ENCODE measurements at places on chromosomes 6 and 20.

DNA sequence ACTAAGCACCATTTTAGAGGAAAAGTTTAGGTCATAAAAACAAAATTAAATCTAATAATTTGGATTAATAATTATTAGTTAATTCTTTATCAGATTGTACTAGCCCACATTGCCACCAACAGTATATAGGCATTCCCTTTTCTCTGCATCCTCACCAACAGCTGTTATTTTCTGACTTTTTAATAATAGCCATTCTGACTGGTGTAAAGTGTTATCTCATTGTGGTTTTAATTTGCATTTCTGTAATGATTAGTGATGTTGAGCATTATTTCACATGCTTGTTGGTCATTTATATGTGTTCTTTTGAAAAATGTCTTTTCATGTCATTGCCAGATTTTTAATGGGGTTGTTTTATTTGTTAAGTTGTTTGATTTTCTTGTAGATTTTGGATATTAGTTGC is 319.1 kb upstream of the SYNCRIP start:
- DNase-seq = no peak

GRCh38 chr6:5046430-5046829 is 38.7 kb upstream of the PPP1R3G start:
- no peak for DNase-seq

GRCh38 chr6:20411953-20412681 is 10.4 kb downstream of the E2F3 start:
- DNase-seq = no peak

- no peak for DNase-seq
Observed at GRCh38 chr6:21654361-21654760, 60.8 kb downstream of the SOX4 start.

DNA sequence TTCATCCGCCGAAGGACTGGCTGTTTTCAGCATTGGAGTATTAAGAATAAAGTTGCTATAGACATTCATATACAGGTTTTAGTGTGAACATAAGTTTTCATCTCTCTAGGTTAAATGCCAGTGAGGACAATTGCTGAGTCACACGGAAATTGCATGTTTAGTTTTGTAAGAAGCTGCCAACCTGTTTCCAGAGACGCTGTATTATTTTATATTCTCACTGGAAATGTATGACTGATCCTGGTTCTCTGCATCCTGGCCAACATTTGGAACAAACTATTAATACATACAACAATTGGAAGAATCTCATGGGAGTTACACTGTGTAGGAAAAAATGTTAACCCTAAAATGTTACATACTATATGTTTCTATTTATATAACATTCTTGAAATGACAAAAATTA is 16.7 kb upstream of the TGM6 start:
- DNase-seq = no peak

DNA sequence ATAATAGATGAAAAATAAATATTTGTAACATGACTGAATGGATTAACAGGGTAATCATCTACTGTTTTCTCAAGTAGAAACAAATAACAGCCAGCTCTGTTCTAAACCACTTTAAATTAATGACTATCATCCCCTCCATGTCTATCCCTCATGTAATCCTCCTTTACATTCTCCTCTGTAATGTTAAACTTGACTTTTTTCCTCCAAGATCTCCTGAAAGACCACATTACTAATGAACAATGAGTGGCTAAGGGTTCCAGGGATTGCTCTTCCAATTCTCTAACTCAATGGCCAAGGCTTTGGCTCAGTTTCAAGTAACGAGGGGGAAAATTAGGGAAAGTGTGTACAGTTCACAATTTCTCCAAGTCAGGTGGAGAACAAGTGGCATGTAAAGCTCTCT is 37.6 kb upstream of the FBXL4 start:
- no peak for DNase-seq

DNA sequence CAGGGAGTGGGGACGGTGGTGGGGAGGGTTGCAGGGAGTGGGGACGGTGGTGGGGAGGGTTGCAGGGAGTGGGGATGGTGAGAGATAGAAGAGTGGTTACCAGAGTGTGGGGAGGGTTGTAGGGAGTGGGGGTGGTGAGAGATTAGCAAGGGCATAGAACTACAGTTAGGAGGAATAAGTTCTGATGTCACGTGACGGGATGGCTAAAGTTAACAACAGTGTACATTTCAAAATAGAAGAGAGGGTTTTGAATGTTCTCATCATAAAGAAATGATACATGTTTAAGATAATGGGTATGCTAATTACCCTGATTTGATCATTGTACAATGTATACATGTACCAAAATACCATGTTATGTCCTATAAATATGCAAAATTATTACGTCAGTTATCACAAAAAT is 57.6 kb upstream of the FRMD1 start:
- DNase-seq = no peak

- DNase-seq = no peak
Observed at GRCh38 chr20:10940941-10941340, 267.1 kb upstream of the JAG1 start.

GRCh38 chr6:35780719-35781118 is at the start of gene CLPSL1:
TSS of gene CLPSL1 (plus strand) at chr6:35781019. CDS start at chr6:35781111, 92 bp downstream.
- DNase-seq = no peak

GRCh38 chr20:47117773-47118172 is 223.1 kb downstream of the EYA2 start:
- DNase-seq = no peak

GRCh38 chr6:42142118-42142835 is at the start of gene C6orf132:
TSS of gene C6orf132 (minus strand) at chr6:42142620. CDS start at chr6:42142444, 176 bp downstream.
- peak; percentile 28 for DNase-seq

GRCh38 chr20:52746770-52747169 is 225.4 kb upstream of the TSHZ2 start:
- no peak for DNase-seq

GRCh38 chr6:134680433-134680832 is 269.5 kb downstream of the ALDH8A1 start:
- DNase-seq = no peak

DNA sequence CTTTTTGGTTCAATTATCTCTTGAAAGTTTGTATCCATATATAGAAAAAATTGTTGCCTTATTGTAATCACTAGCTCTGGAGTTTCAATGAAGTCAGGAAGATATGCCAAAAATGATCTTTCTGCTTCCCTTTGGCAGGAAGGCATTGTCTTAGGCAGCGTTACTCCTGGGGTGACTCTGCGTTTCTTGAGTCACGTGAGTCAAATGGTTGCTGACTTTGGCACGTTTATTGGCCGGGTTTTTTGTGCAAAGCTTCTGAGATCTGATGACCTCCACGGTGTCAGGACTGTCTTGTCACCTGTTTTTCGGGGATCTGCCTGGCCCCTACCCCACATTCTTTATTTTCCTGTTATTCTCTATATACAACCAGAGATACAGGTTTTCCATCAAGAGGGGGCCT is 10.4 kb downstream of the PHACTR3 start:
- DNase-seq = no peak

DNA sequence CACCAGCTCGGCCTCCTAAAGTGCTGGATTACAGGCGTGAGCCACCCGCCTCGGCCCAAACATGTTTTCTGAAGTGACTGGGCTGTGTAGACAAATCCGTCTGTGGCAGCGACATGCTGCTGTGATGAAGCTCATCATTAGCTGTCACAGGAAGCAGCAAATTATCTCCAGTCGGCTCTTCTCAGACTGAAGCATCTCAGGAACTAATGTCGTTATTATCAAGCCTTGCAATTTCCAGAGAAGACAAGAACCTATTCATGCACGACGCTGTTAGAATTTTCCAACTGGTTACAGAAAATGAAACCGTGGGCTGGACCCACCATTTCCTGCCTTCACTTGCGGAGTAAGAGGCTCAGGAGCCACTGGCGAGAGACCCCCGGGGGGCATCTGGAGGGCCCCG is 17.1 kb upstream of the NTSR1 start:
- no peak for DNase-seq

DNA sequence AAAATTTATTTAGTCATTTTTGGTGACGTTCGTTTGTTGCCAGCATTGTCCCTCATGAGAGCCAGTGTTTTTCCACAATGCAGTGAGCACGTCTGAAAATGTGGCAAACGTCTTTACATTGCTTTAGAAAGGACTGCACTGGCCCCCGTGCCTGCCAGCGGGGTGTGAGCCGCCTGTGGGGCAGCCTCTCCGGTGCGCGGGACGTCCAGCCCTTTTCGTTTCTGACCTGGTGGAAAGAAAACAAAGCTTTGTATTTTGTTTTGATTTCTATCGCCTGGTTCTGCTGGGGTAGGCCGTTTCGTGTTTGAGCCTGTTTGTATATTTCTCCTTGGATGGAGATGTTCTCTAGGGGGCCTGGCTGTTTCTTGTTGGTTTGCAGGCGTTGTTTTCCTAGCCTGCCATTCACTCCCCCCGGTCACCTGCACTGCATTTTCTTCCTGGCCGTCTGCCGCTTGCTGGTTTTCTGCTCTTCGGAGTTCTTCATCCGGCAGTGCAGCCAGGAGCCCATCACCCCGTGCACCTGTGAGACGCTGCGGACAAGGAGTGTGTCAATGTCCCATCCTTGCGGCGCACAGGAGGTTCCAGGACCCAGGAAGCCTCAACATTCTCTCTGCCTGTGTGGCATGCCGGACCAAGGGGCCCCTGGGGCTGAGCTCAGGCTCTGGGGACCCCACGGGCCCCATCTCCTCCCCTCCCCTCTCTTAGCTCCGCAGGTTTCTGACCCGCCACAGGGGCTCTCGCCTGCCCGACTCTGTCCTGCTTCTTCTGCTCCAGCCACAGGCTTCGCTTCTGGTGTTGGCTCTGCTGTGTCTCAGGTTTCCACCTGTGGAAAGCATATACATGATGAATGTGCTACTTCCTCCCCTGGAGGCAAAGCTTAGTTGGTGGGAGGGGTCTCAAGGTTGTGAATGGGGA is 100.5 kb downstream of the CDH4 start:
- no peak for DNase-seq

DNA sequence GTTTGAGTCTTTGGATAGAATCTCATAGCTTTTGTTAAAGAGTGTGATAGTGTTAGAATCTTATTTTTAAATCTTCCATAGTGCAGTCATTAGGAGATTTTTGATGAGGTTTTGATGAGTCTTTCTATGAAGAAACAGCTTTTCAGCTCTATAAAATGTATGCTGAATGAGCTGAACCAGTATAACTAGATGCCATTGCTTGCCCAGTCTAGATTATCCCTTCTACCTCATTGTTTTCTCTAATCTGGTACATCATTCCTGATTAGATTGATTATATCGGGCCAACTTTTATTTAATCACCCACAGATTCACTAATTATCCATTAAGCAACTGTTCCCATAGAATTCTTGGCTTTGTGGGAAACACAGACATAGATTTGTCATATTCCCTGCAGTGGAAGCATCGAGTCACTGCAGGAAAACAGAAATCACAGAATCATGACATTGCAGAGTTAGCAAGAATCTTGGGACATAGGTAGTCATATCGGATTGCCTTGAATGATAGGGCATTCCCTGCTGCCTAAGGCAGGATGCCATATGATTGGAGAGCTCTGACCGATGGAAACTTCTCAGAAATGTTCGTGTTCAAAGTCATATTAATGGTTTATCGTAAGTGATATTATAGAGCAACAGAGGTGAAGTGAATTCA is 882.7 kb upstream of the FLRT3 start:
- DNase-seq = no peak

DNA sequence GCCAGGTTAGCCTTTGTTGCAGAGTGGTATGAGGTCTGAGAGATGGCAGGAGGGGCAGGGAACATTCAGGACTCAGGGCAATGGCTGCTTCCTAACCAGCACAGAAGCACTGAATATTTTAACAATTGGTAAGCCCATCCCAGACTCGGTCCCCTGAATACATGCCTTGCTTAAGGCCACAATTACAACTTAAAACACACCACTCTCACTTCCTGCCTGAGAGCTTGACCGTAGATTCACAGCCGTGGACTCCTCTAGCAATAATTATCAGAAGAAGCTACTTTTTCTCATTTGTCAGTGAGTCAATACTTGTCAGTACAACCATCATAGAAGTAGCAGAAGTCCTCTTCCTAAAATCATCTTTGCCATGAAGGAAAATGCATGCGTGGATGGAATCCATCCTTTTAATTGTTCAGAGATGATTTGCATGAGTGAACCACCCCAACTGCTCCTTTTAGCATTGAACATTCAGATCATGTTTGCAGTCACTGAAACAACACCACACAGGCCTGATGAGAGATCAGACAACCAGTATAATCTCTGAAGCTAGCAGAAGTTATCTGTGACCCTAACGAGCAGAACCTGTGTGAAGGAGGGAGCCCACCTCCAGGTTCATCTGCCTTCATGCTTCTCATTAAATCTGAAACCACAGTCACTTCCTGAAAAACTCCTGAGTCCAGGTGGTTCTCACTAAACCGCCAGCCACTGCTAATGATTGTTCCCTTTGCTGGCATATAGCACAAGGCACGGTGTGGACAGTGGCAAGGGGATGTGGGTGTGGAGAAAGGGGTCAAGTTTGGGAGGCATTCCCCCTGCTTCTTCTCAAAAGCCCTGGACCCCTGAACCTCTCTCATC is 333.9 kb upstream of the CNR1 start:
- DNase-seq = peak; percentile 33

DNA sequence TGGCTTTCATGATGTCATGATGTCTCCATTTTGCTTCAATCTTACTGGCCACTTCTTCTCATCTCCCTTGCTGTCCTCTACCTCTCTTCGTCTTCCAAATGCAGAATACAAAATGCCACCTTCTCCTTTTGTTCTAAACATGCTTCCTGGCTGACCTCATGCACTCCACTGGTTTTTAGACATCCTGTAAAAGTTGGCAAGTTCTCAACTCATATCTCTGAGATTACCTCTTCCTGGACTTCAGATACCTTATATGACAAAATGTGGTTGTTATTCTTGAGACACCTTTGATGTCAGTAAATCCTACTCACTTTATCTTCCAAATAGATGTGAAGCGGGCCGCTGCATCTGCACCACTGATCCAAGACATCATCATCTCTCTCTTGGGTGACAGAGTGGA is 212.7 kb upstream of the FOXA2 start:
- no peak for DNase-seq

DNA sequence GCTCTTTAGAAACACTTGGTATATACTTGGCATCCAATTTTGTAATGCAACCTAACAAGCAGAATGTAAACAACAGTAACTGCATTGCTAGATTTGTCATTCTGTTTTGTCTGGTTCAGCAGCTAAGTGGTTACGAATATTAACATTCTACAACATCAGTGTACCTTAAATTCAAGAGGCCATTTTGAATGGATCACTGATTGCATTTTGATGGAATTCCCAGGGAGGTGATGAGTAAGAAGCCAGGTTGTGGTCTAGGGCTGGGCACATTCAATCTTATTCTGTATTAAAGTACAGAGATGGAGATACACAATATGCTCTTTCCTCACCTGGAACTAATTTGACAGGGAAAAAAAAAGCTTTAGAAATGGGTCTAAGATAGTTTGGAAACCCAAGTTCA is 483.5 kb downstream of the PRKN start:
- no peak for DNase-seq
